HS-5 (cell line): ENCODE measurements at places on chromosomes 16 and 17.
A peak's percentile ranks its signal among the peaks of the same experiment; 100 is the strongest.

- no peak for DNase-seq
These were observed 463.2 kb upstream of the MAF start for GRCh38 chr16:80063713-80064069.

GRCh38 chr17:39929646-39930407 is 2.3 kb downstream of the LRRC3C start:
- peak; percentile 88 for DNase-seq

- no peak for DNase-seq
These were observed 449.5 kb upstream of the PSMD7 start for GRCh38 chr16:73847090-73847489.

DNA sequence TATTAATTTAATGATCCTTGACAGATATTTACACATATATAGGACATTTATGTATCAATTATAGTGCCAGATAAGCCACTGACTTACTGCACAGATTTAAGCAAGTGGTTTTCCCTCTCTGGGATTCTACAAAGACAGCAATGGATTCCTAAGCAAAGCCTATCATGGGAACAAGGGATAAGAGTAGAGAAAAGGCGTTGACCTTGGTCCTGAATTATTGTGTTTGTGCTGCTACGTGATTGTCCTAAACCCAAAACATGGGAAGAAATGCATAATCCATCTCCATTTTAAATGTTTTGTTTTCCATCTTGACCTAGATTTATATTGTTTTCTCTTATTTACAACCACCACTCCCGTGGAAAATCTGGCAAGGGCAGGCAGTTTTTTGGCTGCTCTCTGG is 14.0 kb downstream of the SLFN11 start:
- DNase-seq = no peak

DNA sequence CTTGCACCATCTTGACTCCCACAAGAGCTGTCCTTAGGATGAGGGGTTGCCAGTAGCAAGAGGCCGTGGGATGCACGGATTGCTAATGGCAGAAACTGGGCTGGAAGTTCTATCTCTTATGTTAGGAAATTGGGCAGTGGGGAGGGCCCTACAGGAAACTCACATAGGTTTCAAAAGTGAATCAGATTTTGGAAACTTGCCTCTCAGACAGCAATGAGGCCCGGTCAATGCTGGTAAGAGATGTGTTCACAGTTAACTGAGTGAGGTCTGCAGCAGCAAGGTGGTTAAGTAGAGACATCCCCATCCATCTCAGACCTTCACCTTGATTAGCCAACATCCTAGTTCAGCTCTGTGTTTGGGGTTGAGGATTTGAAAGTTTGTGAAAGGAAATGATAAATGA is 164.7 kb downstream of the ABCA8 start:
- DNase-seq = no peak

DNA sequence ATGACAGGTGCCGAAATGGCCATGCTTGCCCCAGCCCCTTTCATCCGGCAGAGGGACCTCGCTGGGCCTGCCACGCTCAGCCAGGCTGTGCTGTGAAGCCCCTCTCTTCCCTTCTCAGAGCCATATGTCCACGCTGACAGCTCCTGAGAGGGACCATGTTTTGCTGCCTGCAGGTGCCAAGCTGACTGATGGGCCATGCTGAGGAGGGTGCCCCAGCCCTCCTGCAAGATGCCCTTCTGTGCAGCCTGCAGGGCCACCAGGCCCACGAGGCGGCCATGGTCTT is 33.1 kb upstream of the CDH15 start:
- no peak for DNase-seq

GRCh38 chr17:74196541-74197317 is 6.7 kb upstream of the RPL38 start:
- no peak for DNase-seq

DNA sequence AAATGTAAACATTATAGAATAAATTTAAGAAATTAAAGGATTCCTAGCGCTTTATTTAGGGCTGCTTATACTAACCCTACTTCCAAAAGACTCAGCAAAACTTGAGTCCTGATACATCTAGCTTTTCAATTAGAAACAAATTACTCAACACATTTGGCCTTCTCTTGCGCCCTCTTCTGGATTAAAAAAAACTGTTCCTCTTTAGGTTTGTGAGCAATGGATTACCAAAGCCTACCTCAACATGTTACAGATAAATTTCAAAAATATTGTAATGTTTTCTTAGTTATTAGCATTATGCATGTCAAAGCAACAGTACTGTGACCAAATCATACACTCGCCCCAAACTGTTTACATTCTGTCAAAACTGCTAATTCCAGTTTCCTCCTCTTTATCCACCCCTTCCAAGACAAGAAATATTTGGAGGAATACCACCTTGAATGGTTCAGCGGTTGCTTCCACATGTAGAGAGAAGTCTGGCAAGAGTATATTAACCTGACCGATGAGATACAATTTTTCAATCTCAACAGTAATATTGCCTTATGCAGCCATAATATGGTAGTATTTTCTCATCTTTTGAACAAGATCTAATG is 2.7 kb downstream of the NUFIP2 start:
- DNase-seq = peak; percentile 45

DNA sequence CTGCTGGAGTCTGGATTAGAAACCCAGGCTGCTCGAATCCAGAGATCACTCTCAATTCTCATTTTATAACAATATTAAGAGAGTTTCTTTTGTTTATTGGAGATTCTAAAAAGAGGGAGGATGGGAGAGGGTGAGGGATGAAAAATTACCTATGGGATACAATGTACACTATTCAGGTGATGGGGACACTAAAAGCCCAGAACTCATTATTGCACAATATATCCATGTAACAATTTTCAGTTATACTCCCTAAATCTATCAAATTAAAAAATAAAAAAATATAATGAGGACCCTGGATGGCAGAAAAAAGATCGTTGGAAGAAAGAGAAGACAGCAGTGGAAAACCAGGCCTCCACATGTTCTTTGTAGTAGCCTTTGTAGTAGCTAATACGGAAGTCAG is 100.8 kb downstream of the CNTNAP4 start:
- DNase-seq = no peak

DNA sequence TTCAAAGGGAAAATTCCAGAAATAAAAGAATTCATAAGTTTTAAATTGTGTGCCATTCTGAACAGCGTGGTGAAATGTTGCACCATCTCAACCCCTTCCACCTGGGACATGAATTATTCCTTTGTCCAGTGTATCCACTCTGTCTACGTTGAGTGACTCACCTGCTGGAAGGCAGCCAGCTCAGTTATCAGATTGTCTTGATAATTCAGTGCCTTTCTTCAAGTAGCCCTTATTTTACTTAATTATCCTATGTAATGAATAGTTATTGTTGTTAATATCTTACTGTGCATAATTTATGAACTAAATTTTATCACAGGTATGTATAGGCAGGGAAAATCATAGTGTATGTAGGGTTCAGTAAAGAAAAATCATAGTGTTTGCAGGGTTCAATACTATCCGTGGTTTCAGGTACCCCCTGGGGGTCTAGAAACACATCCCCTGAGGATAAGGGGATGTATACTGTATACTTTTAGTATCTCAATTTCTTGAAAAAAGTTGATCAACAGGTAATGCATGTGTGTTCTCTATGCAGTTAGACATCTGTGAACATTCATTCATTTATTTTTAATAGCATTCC is 7.7 kb upstream of the PCTP start:
- DNase-seq = no peak

DNA sequence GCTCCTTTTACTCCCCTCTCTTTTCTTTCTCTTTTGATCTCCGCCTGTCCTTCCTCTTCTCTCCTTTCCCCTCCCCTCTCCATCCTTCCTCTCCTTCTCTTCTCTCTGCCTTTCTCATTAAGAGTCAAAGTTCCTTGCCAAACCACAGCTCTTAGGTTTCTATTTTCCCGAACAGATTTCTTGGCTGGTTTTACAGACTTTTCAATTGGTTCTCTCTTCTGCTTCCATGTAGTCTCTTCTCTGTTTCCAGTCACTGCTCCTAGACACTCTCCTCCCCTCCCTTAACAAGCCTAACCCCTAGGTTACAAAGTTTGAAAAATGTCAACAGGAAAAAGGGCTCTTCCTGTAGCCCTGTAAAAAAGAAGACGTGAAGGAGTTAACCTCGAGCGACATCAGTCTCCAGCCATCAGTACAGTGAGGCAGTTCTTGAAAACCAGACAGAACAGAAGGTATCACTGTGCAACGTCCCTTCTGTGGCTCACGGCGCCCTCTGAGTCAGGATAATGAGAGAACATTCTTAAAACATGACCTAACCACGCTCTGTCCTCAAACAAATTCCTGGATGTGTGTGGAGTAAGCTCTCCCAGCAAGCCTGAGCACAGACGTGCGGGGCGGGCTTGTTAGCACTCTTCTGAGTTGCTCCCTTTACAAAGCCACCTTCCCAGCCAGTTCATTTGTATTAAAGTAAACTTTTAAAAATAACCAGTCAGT is 11.6 kb upstream of the MARCHF10 start:
- DNase-seq = peak; percentile 94

- DNase-seq = no peak
These were observed 8.0 kb downstream of the TLCD3A start for GRCh38 chr17:740240-741017.

DNA sequence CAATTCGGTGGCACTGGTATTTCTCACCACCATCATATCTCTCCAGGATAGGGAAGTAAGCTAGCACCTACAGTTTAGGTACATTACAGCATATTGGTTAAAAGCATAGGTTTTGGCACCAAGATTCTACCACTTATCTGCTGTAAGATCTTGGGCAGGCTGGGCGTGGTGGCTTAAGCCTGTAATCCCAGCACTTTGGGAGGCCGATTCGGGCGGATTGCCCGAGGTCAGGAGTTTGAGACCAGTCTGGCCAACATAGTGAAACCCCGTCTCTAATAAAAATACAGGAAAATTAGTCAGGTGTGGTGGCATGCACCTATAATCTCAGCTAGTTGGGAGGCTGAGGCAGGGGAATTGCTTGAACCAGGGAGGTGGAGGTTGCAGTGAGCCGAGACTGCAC is 51.4 kb downstream of the GPATCH8 start:
- no peak for DNase-seq

DNA sequence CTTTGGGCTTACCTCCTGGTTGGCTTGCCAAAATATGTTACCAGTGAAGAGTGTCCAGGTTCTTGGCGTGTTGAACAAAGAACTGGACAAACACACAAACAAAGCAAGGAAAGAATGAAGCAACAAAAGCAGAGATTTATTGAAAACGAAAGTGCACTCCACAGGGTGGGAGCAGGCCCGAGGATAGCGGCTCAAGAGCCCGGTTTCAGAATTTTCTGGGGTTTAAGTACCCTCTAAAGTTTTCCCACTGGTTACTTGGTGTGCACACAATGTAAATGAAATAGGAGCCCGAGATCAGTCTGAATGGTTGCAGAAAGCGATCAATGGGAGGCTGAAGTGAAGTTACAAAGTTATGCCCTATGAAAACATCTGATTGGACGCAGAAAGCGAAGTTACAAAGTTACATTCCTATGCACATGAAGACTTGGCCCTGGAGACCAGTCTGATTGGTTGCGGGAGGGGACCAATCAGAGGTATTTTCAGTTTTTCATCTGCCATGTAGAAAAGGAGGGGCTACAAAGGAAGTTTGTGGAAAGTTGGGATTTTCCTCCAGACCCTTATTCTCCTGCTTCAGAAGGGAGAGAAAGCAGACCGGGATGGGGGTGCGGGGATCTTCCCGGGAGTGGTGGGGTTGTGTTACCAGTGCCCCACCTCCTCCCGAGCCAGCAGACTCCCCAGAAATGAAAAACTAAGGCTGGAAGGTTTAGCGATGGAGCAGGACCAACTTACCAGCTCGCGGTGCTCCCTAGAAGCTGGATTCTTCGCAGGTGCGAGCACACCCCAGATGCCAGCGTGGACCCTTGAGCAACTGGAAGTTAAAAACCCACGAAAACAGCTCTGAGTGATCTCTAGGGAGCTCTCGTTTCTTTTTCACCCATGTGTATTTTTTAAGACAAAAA is at the start of gene SLFN12:
SLFN12 (minus strand) TSS at position 325 of the 899 bp plus-strand sequence. CDS start 9,472 bp downstream, outside the sequence.
- DNase-seq = peak; percentile 83

DNA sequence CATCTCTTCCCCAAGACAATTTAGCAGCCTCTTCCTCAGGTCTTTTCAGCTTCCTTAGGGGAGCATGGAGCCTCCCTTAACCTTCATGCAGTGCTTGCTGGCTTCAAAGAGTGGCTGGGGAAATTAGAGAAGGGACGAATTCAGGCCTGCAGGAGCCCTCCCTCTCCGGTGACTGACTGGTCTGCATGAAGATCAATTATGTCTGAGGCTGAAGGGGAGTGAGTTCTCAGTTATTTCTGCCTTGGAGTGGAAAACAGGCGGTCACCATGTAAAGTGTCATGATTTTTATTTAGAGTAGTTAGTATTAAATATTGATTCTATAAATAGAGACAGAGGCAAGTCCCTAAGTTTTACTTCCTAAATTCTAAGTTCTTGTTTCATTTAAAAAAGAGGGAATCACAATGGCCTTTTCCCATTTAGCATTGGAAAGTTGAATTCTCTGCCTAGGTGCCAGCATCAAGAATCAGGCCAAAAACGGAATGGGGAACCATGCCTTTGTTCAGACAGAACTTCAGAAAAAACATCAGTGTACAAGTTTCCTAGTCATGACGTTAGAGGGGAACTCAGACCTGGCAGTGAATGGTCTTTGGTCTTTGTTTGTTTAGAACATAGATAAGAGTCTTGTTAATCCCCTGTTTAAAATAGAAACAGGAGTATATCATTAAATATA is 4.4 kb downstream of the GABARAPL2 start:
- DNase-seq = no peak

DNA sequence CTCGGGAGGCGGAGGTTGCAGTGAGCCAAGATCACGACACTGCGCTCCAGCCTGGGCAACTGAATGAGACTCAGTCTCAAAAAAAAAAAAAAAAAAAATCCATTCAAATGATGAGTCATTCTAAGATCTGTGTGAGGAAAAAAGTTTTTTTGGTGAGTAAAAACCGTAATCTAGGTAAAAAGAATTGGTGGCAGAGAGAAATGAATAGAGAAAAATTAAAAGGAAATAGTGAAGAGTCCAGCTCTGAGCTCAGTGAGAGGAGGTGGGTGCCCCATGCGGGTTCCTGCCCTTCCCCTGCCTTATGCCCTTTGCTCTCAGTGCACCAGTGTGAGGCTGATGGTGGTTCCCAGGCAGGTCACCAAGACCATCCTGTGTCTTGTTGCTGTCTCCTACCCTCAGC is 20.9 kb downstream of the GAN start:
- DNase-seq = no peak

DNA sequence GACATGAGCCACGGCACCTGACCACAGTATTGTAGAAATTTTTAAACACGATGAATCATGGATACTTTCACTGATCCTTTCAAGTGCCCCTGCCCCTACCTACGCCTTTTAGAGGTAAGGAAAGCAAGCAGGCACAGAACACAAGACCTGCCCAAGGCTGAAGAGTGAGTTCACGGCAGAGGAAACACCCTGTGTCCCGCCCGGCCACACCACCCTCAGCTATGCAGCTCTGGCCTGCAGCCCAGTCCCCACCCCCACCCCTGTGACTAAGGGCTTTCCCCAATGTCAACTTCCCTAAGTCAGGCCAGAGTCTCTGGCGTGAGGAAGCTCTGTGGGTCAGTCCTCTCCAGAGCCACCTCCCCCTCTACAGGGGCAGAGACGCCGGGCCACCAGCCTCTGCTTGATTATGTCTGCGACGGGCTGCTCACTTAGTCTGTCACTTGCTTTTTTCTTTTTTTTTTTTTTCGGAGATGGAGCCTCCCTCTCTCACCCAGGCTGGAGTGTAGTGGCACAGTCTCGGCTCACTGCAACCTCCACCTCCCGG is 8.4 kb downstream of the SLC16A5 start:
- DNase-seq = no peak

- DNase-seq = no peak
These were observed 92.4 kb upstream of the HSBP1 start for GRCh38 chr16:83715217-83715920.
